ENCODE measurements at places on chromosomes 5 and 9.

- DNase-seq, result no peak
Observed at GRCh38 chr5:176474476-176474875, 26.3 kb downstream of the FAF2 start.

DNA sequence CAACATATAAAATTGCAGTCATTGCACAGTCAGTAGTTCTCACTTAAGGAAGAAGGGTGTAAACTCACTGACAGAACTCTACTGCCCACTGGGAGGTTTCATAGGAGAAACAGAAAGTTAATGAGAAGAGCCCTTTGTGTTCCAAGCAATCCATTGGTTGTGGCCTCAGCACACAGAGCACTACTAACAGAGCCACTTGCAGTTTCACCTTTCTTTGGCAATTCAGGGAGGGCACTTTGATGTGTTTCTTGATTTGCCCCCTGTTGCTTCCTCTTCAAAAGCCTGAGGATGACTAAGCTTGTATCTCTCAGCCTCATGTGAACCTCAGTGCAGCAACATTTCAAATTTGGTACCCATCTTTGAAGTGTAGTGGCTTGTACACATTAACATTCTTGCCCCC, 409.4 kb downstream of the DMRTA1 start:
- no peak for DNase-seq

- no peak for DNase-seq
Observed at GRCh38 chr9:112234779-112235178, 59.7 kb upstream of the SUSD1 start.

- peak; percentile 56 for DNase-seq
Observed at GRCh38 chr5:174323878-174324281, 278.4 kb downstream of the NSG2 start.

DNA sequence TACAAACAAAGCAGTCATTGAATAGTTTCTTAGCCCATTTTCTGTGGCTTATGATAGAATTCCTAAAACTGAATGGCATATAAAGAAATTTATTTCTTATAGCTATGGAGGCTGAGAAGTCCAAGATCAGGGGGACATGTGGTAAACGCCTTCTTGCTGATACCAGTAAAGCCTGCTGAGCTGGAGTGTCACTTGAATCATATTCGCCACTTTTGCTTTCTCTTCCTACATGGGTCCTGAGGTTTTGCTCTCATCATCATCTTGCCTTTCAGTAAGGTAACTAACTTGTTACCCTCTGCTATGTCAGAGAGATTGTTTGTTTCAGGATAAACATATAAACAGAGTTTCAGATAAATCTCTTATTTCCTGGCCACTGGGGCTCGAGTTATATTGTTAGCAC, 203.3 kb upstream of the DMRT1 start:
- no peak for DNase-seq

DNA sequence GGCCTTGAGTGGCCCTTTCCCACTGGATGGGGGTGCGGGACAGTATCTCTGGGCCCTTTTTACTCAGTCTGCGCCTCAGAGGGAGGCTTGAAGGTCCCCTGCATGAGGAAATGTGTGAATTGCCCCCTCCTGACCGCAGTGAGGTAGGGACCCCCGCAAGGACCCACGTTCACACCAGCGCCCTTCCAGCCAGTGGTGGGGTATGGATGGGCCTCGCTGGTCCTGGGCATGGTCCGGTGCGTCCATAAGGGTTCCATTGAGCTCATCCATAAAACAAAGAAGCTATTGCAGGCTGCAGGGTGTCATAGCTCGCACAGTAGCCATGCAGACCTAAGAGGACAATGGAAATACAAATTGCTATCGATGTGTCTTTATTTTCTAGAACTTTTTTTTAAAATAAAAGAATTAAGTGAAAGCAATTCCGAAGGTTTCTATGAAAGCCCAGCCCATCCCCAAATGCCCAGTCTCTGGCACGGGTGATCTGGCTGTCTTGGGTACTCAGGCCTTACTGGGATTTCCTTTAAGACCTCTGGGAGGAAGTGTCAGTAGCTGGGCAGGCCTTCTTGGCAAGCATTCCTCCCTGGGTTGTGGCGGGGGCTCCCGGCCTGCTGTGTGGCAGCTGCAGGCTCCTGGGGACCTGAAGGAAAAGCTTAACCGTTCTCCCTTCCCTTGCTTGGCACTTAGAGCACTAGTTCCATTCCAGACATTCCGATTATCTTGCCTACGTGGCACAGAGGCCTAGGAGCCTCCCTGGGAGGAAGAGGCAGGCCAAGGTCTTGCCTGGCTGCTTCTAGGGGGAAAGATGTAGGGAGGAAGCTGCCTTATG, 1.5 kb upstream of the SEMA5A start:
- DNase-seq, result no peak

DNA sequence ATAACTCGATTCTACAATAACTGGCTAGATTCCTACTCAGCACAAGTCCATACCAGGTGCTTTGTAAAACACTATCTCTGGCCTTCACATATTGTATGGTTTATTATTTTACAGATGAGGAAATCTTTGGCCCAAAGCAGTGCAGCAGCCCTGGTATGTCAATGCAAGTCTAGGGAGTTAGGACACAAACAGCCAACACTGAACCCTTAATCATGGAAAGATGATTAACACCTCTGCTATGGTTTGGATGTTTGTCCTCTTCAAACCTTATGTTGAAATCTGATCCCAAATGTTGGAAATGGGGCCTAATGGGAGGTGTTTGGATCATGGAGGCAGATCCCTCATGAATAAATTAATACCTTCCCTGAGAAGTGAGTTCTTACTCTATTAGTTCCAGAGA, 76.6 kb downstream of the MAPKAP1 start:
- no peak for DNase-seq

GRCh38 chr5:171363846-171364245, 23.8 kb upstream of the NPM1 start:
- no peak for DNase-seq

DNA sequence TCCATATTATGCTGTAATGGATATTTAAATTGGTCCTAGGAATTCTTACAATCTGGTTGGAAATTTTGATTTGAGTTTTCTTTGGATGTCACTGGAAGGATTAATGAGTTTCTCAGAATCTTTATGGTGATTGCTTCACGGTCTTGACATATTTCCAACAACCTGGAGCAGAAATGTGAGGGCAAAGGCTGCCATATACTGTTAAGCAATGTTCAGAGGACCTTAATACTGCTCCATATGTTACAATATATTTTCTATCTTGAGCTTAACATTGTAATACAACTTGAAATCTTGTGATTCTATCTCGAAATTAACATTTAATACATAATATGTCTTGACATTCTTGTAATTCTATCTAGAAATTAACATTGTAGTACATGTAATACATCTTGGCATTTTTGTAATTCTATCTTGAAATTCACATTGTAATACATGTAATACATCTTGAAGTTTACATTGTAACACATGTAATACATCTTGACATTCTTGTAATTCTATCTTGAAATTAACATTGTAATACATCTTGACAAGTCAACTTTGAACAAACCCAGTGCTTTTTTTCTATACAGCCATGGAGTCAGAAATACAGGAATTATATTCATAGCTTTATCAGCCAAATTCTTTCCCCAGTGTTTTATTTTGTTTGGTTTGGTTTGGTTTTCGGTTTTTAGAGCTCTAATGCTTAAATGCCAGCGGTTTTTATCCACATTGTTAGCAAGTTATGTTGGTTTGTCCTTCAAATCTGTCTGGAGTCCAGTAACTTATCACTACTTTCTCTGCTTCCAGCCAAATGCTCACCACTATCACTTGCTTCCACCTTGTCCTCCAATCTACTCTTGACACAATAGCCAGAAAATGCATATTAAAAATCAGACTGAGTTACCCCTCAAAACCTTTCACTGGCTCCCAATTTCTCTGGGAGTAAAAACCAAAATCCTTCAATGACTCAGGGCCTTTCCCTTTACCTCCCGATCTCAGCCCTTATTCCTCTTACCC, 3.0 kb upstream of the TUT7 start:
- DNase-seq, result no peak

DNA sequence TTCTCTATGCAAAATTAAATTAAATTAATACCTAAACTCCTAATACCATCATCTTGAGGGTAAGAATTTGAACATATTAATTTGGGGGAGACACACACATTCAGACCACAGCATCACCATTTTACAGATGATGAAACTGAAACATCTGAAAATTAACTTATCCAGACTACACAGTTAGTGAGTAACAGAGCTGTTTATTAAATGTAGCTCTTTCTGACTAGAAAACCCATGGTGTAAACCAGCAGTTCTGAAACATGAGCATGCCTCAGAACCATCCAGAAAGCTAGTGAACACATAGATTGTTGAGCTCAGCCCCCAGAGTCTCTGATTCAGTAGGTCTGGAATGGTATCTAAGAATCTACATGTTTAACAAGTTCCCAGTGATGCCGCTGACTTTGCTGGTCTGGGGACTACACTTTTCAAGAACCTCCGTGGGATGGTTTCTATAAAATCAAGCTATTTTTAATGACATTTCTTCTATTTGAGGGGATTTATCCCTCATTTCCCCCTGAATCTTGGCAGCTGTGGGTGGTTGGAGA, 113.5 kb downstream of the RORB start:
- DNase-seq, result no peak

DNA sequence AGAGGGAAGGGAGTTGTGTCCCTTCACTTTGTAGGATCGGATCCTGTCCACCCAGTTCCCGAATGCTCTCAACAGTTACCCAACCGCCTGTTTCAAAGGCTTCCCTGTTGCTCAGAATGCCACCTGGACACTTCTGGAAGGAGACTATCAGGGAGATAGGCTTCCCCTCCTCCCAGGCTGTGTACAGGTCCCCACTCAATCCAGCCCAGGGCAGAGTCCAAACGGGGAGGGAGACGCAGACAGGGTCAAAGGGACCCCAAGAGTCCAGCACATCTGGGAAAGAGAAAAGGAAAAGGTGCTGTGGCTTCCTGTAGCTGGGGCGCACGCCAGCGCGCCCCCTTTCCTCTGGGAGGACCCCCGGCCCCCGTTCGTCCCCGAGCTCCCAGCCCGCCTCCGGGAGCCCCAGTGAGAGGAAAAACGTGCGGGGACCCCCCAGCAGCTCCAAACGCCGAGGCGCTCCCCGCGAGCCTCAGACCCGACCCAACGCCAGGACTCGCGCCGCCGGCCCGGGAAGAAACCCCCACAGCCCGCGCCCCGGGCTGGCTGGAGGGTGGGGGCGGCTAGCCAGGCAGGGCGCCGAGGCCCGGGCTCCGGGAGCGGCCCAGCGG, 640 bp downstream of the SURF4 start:
- no peak for DNase-seq

GRCh38 chr9:125177888-125178287, 11.7 kb downstream of the PPP6C start:
- no peak for DNase-seq

DNA sequence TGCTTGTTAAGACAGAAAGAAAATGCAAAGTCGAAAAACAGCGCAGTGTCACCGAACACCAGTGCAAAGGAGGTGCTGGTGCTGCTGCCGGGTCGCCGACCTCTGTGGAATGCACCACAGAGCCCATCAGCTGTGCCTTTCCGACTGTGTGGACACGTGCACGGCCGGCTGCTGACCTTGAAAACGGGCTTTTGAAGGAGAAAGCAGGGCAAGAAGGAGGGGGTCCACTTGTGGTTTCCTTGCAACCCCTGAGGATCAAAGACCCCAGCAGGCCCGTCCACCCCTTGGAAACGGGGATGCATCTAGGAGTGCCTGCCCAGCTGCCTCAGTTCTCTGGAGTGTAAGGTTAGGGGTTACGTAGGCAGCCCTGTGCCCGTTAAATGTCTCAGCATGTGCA, 6.2 kb upstream of the OLFM1 start:
- DNase-seq, result no peak

- no peak for DNase-seq
Observed at GRCh38 chr9:13606586-13606985, 327.1 kb upstream of the MPDZ start.

DNA sequence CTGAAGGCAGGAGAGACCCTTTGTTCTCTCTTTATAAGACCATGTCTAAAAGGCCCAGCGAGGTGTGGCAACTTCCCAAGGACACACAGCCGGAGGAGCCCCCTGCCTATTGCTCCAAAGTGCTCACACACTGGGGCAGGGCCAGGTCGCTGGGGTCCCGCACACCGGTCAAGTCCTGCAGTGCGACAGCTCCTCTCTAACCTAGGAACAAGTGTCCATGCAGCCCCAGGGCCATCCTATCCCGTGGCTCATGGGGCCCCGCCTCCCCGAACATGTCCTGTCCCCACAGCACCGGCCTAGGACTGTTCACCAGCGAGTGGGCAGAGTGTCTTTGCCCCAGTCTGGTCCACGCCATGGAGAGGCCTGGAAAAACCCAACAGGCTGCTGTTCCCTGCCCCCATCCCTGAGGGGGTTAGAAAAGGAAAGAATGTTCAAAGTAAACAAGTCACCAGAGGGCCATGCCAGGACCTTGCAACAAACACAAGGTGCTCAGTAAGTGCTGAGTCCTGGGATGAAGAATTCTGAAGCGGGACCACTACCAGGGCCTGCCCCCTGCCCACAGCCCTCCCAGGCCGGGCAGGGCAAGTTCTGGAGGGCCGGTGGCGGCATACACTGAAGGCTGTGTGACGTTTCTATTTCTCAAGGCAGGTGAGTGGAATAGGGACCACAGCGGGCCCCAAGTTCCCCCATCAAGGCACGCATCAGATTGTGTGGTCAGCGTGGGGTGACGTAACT, 938 bp downstream of the NINJ1 start:
- no peak for DNase-seq

- peak; percentile 96 for DNase-seq
Observed at GRCh38 chr9:107489687-107490605, at the start of gene KLF4. Gene KLF4, minus strand, starts transcription at chr9:107489769. Its CDS starts 597 bp downstream, at chr9:107489172.

- no peak for DNase-seq
Observed at GRCh38 chr5:98927242-98927988, 1.4 kb downstream of the CHD1 start.

GRCh38 chr5:41870627-41871048, 413 bp upstream of the OXCT1 start:
- DNase-seq, result no peak

- DNase-seq, result peak; percentile 64
Observed at GRCh38 chr5:142644640-142645361, 41.1 kb downstream of the FGF1 start.

DNA sequence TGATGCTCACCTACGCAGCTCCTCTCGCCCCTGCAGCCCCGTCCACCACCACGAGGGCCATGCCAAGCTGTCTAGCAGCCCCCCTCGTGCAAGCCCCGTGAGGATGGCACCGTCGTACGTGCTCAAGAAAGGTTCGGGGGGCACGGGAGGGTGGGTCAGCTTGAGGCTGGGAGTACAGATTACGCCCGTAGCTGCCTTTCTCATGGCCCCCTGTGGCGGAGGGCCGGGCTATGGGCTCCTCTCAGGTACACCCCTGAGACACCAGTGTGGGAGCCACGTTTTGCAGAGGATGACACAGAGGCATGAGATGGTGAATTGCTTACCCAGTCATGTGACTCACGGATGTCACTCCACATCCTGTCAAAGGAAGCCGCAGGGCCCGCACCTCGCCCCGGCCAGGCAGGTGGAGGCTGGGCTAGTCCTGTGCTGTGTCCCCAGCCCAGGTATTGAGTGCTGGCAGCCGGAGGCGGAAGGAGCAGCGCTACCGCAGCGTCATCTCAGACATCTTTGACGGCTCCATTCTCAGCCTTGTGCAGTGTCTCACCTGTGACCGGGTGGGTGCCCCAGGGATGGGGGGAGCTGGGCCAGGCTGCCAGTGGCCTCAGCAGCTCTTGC, 33.7 kb downstream of the USP20 start:
- DNase-seq, result no peak

Data from NCI-H460 (cell line).